Stimulated activated CD8-positive, alpha-beta memory T cell treated with anti-CD3 and anti-CD28 coated beads, Interleukin-15, amount 100 ng/mL, for 24 hours (primary cell): ENCODE measurements at places on chromosomes 1 and 21.

GRCh38 chr21:33586927-33587326 is 1.6 kb downstream of the DONSON start:
- no peak for DNase-seq

DNA sequence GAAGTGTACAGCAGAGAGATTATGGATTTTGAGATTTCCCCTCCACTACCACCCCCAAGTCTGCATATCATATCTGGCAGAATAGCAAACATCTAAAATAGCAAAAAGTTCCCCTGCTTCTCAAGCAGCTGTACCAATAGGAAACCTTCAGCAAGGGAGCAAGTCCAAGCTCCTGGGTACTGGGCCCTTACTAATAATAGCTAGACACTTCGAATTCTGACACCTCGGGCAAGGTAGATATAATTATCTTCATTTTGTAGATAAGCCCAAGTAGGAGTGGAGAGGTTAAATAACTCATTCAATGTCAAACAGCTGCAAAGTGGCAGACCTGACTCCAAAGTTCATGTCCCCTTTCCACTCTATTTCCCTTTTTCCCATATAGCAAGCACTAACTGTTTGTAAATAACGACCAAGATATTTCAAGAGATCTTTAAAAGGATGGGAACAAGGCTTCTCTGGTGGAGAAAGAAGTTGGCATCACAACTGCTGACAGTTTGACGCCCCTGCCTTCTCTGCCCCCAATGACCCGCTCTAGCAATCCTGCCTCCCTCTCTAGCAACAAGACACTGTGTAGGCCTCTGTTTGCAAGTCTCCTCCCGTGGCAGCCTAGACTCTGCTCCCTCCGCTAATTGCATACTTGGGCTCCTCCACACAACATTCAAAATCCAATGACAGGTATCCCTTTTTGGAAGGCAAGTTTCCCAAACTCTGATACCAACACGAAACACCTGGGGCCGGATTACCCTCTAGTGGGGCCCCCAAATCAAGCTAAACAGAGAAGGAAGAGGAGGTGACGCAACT is 18.7 kb upstream of the ADAR start:
- DNase-seq, result no peak

DNA sequence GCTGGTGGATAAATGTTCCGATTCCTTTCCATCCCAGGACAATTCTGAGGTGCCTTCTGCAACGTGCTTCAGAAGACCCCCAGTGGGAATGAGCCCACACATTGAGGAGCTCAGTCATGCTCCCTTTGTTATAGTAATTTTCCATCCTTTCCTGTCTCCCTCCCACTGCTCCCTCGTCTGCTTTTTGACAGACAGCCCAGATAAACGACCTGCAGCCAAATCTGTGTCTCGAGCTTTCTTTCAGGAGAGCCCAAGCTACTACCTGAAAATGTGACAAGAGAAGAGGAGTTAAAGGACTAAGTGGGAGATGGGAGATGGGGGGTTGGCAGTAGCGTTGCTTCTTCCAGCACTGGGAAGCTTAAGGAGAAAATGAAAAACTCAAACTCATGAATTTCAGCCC is 65.9 kb upstream of the LRRN2 start:
- no peak for DNase-seq

DNA sequence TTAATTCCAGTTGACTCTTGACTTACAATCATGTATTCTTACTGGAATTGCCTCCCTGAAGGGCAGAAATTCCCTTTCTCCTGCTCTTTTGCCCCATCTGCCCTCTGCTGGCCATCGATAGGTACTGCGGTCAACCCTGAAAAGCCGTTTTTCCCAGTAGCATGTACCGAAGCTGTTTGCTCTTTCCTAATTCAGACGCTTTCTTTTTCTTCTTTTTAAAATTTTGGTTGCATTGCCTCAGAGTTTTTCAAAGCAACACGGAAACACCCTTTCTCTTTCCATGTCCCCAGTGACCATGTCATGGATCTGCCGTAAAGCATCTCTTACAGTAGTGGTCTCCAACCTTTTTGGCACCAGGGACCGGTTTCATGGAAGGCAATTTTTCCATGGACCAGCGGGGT is 164.2 kb upstream of the C1orf21 start:
- DNase-seq, result no peak

DNA sequence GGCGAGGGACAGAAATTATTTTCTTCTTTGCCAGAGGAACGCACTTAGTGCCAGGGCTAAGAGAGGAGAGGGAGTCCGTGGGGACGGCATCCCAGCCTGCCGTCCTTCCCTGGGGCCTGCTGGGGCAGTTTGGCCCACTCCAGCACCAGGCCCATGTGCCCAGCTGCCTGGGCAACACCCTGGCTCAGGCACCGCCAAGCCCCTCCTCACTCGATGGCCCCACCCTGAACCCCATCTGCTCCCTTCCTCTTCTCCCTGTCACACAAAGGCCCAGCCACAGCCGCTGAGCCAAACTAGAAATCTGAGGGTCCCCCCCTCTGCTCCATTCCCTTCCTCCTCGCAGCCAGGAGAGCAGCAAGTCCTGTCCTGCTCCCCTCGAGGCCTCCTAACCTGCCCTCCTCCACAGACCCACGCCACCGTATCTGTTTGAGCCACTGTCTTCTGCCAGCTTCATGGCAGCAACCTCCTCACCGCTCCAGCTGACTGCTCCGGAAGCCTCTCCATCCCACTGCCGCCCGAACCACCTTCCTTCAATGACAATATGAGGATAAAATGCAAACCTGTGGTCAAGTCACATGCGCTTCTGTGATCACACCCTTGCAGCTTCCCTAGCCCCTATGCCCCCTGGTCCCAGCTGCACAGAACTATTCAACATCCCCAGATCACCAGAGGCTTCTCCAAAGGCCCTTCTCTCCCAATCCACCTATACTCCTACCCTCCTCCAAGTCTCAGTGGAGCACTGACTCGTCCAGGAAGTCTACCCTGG is 8.4 kb upstream of the TNNI1 start:
- no peak for DNase-seq

DNA sequence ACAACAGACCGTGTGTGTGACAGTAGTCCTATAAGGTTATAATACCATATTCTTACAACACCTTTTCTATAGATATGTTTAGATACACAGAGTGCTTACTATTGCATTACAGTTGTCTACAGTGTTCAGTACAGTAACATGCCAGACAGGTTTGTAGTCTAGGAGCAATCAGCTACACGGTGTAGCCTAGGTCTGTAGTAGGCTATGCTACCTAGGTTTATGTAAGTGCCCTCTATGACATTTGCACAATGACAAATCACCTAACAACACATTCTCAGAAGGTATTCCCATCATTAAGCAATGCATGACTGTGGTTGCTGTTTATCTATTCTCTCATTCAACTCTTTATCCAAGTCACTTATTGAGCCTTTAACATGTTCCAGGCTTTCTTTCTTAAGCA is 1.8 kb upstream of the WLS start:
- no peak for DNase-seq

GRCh38 chr1:228848406-228848805 is 113.1 kb downstream of the RHOU start:
- DNase-seq, result no peak

- no peak for DNase-seq
These were observed 45.0 kb upstream of the ADARB1 start for GRCh38 chr21:45029298-45029947.

DNA sequence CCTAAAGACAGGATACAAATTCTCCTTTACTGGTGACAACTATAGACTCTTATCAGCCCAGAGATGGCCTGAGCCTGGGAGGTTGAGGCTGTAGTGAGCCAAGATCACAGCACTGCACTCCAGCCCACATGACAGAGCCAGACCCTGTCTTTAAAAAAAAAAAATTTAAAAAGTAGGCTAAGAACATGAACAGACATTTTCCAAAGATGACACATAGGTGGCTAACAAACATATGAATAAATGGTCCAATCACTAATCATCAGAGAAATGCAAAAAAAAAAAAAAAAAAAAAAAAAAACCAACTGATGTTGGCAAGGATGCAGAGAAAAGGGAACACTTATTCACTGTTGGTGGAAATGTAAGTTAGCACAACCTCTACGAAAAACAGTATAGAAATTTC is 65.0 kb downstream of the TOR3A start:
- DNase-seq, result no peak

DNA sequence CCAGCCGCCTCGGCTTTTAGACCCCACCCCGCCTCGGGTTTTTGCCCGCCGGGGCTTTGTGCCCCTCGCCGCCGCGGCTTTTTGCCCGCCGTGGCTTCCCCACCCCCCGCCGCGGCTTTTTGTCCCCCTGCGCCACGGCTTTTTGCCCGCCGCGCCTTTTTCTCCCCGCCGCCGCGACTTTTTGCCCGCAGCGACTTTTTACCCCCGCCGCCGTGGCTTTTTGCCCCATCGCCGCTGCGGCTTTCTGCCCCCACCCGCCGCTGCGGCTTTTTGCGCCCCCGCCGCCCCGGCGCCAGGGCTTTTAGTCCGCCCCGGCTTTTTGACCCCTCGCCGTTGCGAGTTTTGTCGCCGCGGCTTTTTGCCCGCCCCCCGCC is 474.4 kb downstream of the FAM72C start:
- no peak for DNase-seq

- no peak for DNase-seq
These were observed 27.5 kb upstream of the RWDD3 start for GRCh38 chr1:95206514-95206913.

GRCh38 chr1:64590316-64590715 is 120.4 kb downstream of the CACHD1 start:
- DNase-seq, result no peak

GRCh38 chr1:11960715-11961114 is 19.5 kb upstream of the MFN2 start:
- DNase-seq, result no peak

DNA sequence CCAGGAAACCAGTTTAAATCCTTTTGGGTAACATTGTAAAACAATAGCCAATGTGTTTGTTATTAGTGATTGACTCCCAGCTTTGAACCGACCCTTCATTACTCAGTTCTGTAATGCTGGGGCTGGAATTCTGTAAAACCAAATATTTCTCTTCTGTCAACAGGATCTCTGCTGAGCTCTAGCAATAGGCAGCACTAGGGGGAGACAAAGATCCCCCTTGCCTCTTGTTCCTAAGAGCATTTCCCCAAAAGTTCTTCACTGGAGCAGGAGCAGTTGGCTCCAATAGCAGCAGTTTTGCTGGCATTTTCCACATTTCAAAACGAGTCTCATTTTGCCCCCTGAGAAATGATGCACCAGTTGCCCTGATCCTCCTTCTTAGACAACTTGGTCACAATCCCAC is 1671.1 kb downstream of the MRPL39 start:
- DNase-seq, result no peak

GRCh38 chr1:226355669-226356551 is 46.9 kb upstream of the LIN9 start:
- no peak for DNase-seq

DNA sequence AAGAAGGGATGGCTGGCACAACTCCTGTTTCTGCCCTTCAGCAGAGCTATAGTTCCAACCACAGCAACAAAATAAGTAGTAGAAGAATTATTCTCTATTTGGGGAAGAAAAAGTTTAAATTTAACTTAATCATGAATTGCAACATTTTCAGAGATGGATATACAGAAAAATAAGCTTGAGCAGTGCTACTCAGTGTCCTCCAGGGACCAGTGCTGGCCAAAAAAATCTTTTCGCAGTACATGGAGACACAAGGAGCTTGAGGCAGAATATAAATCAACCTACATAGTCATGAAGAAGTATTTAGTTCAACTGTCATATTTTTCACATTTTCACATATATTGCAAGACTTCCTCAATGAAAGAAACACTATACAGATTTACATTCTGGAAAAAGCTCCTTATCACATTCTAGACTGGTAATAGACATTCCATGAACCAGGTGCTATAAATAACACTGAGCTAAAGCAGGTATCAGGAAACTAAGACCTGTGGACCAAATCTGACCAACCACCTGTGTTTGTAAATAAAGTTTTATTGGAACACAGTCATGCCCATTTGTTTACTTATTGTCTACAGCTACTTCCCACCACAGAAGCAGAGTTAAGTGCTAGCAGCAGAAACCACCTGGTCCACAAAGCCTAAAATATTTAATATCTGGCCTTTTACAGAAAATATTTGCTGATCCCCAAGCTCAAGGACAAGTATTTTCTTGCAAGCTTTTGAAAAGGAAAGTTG is 101.9 kb downstream of the RGS21 start:
- DNase-seq, result no peak

- no peak for DNase-seq
These were observed at the start of gene PCSK9 for GRCh38 chr1:55039342-55040082. TSS of gene PCSK9 (plus strand) at chr1:55039548. CDS start at chr1:55039838, 290 bp downstream.

DNA sequence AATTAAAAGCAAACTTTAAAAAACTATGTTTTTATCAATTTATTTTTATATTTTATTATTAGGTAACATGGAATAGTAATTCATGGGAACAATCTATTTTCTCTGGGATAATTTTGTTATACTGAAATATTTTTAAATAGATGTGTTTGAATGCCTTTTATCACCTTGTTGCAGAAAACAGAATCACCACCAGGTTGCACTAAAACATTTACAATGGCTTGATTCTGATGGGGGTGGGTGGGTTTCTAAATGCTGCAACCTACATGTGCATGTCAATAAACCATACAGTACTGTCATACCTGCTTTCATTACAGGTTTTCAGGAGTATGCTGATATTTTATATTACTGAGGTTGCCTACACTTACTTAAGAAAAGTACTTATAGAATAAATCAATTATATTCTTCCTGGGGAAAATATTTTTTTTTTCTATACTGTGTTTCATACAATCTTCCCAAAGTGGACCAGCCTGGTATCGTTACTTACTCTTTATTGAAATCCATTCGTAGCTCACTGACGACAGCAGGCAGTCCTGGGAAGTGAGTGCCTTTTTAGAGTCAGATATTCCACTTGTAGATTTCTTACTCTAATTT is 132.8 kb downstream of the PTPRC start:
- no peak for DNase-seq

DNA sequence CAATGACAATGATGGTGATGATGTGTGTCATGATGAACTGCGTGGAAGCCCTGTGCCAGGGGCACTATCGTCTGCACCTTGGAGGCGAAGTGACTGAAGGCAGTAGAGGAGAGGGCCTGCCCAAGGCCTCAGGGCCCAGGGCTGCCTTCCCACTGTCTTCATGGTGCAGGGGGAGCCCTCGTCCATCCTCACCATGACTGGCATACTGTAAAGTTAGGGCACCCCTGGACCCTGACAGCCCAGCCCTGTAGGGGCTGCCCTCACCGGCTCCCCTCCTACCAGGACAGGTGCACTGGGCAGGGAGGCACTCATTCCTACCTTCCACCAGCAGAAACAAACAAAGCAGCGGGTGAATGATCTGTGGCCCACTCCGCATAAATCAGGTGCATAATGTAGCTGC is 156.9 kb upstream of the C1orf174 start:
- DNase-seq, result no peak

GRCh38 chr1:204241050-204241449 is 27.3 kb upstream of the GOLT1A start:
- no peak for DNase-seq

GRCh38 chr1:65069011-65069565 is 78.9 kb upstream of the AK4 start:
- DNase-seq, result no peak

DNA sequence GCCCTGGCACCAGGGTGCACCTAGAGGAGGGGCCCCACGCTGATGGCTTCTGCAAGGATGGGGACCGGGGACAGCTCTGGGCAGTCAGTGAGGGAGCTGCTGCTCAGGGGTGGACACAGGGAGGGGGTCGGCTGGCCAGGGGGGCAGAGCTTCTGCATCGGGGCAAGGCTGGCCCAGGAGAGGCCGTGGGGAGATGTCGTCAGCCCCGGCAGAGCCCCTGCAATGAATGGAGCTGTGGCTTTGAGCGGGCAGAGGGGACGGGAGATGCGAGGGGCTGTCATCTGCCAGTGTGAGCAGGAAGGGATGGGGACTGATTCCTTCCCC is 31.8 kb downstream of the SLX9 start:
- DNase-seq, result no peak
